ENCODE measurements at places on chromosomes 2 and 18.

GRCh38 chr18:72128649-72129048 is 415.5 kb downstream of the CBLN2 start:
- no peak for DNase-seq

GRCh38 chr2:108855194-108855593 is 68.6 kb downstream of the CCDC138 start:
- DNase-seq: peak; percentile 40

- DNase-seq: no peak
Measured at GRCh38 chr18:58661423-58661822, 9.8 kb upstream of the MALT1 start.

DNA sequence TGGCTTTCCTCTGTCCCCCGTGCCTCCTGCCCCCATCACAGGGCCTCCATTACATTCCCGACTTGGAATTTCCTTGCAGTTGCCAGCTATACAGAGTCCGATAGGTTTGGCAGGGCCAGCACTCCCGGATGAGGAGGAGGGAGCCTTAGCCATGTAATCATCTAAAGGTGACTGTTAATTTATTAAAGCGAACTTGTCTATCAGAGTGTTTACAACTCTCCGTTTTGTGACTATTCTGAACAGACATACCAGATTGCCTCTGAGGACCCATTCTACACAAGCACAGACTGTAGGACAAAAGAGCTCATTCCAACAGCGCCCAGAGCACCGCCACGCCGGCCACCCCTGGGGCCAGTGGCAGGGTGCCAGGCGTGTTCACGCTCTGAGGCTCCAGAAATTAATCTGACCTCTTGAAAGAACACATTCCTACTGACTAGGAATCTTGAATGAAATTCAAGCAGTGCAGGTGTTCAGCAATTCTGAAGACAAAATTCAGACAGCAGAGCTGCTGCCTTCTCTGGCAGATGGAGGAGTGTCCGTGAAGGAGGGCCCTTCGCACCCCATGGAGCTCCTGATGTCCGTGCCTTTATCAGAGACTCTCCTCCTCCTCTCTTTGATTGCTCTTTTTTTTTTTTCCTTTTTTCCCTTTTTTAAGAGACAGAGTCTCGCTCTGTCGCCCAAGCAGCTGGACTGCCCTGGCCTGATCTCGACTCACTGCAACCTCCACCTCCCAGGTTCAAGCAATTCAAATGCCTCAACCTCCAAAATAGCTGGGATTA is 58.1 kb upstream of the RALBP1 start:
- peak; percentile 90 for DNase-seq

DNA sequence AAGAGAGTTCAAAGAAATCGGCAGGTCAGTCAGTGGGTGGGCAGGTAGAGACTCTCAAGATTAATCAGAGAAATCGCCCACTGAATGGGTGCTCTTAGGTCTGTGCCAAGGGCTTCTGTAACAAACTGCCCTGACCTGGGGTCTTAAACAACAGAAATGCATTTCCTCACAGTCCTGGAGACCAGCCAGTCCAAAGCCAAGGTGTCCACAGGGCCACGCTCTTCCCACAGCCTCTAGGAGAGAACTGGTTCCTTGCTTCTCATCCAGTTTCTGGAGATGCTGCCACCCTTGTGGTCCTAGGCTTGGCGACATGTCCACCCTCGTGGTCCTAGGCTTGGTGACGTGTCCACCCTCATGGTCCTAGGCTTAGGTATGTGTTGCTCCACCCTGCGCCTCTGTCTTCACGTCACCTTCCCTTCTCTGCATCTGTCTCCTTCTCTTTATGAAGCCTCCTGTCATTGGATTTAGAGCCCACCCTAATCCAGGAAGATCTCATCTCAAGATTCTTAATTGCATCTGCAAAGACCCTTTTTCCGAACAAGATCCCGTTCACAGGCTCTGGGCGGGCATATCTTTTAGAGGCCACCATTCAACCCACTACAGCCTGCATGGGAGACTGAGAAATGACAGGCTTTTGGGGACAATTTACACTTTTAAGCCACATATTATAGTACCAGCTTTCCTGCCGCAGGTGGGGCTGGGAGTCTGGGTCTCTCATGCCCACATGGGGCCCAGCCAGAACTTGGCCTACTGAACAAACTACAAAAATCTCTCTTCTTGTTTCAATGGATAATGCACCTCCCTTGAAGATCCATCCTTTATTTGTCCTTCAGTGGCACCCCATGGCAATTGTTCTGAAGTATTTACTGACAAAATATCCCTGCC is 161.3 kb downstream of the ASB1 start:
- DNase-seq: no peak

- DNase-seq: no peak
Measured at GRCh38 chr2:139610512-139610911, 830.3 kb upstream of the NXPH2 start.

Measured in ACHN (cell line).